GM20000 (cell line): ENCODE measurements at places on chromosomes 11 and 22.
A peak's percentile ranks its signal among the peaks of the same experiment; 100 is the strongest.

DNA sequence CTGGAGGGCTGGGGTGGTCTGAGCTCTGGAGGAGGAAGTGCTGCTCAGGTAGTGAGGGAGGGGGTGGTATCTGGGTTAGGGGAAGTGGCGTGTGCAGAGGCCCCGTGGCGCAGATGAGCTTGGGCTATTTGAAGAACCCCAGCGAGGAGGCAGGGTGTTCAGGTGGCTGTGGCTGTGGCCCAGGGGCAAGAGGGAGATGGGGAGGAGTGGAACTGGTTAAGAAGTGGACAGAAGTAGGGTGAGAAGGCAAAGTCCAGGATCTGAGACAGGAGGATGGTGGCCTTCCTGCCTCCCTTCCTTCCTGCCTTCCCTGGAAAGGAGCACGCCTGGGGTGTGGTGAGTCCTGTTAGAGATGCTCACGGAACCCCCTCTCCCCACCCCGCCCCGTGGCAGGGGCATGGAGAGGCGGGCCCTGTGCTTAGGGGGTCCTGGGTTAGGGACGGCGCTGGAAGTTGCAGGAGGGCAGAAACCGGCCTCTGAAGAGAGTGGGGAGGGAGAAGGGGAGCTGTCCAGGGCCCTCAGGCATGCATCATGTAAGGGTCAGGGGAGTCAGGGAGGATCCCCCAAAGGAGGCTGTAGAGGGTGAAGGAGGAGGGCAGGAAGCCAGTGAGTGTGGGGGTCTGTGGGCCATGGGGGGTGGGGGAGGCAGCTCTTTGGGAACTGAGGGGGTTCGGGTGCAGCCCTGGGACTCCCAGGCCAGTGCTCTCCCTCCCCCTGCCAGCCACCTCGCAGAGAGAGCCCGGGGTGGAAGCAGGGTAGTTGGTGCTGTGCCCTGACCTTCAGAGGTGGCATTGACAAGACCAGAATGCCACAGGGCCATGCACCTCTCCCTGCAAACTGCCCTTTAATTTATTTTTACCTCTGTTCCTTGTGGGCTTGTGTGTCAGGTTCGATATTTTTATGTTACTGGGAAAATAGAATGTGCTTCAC, 63.7 kb upstream of the PARVG start:
- no peak for DNase-seq

DNA sequence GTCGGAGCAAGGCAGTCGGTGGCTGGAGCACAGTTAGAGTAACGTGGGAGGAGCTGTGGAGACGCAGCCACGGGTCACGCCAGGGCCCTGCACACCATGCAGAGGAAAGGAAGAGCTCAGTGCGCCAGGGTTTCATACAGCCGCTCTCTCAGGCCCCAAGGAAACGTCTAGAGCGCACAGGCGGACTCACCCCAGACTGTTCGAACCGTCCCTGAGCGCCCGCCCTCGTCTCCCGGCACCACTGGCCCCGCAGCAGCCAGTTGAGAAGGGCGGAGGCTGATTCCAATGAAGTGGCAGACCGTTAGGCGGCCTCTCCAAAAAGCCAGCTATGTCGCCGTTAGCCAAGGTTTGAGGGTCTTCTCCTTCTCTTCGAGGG, 483 bp upstream of the HYLS1 start:
- peak; percentile 38 for DNase-seq

DNA sequence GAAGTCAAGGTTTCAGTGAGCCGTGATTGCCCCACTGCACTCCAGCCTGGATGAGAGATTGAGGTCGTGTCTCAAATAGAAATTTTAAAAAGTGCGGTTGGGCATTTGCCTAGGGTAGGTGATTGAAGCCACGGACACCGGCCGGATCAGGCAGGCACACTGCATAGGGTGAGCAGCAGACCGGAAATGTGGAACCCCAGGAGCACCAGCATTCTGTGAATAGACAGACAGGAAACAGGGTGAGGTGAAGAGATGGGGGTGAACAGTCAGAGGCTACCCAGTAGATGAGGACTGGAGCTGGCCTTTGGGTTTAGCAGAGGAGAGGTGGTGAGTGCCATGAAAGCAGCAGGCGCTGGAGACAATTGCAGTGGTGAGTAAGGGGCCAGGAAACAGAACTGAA, 43.5 kb downstream of the PPFIA1 start:
- no peak for DNase-seq

GRCh38 chr11:69659591-69659990, 15.6 kb downstream of the LTO1 start:
- DNase-seq: no peak

DNA sequence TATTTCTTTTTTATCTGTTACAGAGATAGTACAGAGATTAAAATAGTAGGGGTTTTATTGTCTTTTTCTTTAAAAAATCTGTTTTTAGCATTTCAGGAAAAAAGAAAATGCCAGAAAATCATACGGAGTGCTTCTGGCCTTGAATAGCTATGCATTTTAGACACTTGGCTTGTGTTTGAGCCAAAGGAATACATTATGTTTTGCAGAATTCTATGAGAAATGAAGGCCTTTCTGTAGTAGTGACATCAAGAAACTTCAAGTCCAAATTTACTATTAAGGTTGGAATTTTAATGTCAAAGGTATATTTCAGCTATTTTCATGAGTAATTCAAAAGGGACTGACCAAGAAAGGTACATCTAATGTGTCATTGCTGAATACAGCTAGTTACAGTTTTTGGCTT, 56.3 kb upstream of the DDI1 start:
- no peak for DNase-seq

DNA sequence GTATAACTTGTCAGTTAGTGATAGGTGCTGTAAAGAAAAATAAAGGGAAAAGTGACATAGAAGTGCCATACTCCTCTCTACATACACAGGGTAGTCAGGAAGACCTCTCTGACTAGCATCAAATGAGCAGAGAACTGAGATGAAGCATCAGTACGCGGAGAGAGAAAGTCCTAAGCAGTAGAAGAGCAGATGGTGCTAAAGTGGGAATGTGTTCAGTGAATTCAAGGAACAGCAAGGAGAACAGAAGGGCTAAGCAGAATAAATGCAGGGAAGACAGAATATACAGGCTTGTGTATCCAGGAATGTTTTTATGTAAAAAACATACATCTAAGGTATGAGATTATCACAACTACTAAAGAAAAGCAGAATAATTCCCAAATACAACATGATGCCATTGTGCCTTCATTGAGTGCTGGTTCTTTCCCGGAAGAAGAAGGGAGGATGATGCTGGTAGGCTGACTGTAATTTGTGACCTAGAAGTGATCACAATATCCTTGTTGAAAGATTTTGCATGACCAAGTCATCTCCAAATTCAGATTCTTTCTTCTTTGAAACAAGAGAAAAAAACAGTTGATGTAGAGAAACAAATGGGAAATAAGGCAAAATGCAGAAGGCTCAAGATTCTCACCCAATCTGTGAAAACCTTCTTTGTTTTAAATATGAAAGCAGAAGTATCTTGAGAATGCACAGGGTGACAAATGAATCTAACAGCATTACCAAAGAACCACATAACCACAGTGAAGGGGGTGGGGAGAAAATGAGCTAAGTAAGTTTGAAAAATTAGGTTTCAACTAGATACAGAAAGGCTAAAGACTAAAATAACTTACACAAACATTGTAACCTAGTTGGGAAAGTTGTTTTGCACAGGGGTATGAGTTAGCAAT, 20.5 kb downstream of the MRE11 start:
- peak; percentile 44 for DNase-seq

- DNase-seq: no peak
These were observed 125.0 kb downstream of the PKNOX2 start for GRCh38 chr11:125289419-125290098.

DNA sequence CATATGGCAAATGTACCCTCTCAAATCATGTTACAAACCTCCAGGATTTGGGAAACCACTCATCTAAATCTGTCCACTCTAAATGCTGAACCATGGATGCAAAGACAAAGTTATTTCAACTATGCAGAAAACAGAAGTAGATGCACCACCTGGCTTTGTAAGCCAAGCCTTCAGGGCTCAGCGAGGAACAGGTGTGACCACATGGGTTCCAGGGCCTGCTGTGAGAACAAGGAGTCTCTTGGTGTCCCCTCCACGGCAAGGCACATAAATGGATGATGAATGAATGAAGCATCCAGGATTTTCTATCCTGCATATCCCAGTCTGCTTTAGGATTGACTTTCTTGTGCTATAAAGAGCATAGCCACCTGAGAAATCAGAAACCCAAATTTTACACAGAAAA, 284.5 kb downstream of the LARGE1 start:
- DNase-seq: no peak

GRCh38 chr22:46661221-46661851, 41.1 kb downstream of the GRAMD4 start:
- no peak for DNase-seq

- no peak for DNase-seq
These were observed 20.6 kb downstream of the ADM start for GRCh38 chr11:10325277-10326011.
